ENCODE measurements at places on chromosomes 13 and 19. TPM values are rescaled to one million over a fixed set of nuclear protein-coding genes. Genes with fewer than 3 reads are reported as not detected.

SMIM44 gene
- not detected for total RNA-seq

TUBA3C gene
- not detected for total RNA-seq

ZNF443 gene
- 3.0 TPM for total RNA-seq

CEACAM16 gene
- not detected for total RNA-seq

KLK4 gene
- not detected for total RNA-seq

SNRPA gene
- 158 TPM for total RNA-seq

TMIGD2 gene
- 0.92 TPM for total RNA-seq

B3GNT3 gene
- total RNA-seq, result not detected

KLK2 gene
- not detected for total RNA-seq

OR7D2 gene
- total RNA-seq, result 0.15 TPM

CEACAM19 gene
- 3.8 TPM for total RNA-seq

CCDC8 gene
- total RNA-seq, result 91.7 TPM

CYP4F2 gene
- not detected for total RNA-seq

LENG8 gene
- total RNA-seq, result 171 TPM

TNFSF11 gene
- not detected for total RNA-seq

PEG3 gene
- not detected for total RNA-seq

PRODH2 gene
- not detected for total RNA-seq

ZNF844 gene
- total RNA-seq, result 9.3 TPM

DDX49 gene
- total RNA-seq, result 65.4 TPM

CBLC gene
- not detected for total RNA-seq

STARD13 gene
- total RNA-seq, result 23.5 TPM

NBEA gene
- 13.2 TPM for total RNA-seq

ARRDC2 gene
- 16.1 TPM for total RNA-seq

LILRA1 gene
- total RNA-seq, result not detected

MAP2K2 gene
- total RNA-seq, result 220 TPM

SERPINE3 gene
- total RNA-seq, result not detected

FGF22 gene
- not detected for total RNA-seq

ANKRD24 gene
- 4.6 TPM for total RNA-seq

CGB5 gene
- not detected for total RNA-seq

ITGBL1 gene
- not detected for total RNA-seq

CGB8 gene
- not detected for total RNA-seq

ARHGAP33 gene
- total RNA-seq, result 47.4 TPM

FIZ1 gene
- total RNA-seq, result 13.6 TPM

GARRE1 gene
- total RNA-seq, result 28.6 TPM

MCF2L gene
- total RNA-seq, result 32.0 TPM

TUBB4A gene
- 18.2 TPM for total RNA-seq

RNF113B gene
- not detected for total RNA-seq

IGFL4 gene
- 0.25 TPM for total RNA-seq

LILRB2 gene
- not detected for total RNA-seq

FUT2 gene
- not detected for total RNA-seq
